GM20000 (cell line): ENCODE measurements at places on chromosomes 16 and 17.

DNA sequence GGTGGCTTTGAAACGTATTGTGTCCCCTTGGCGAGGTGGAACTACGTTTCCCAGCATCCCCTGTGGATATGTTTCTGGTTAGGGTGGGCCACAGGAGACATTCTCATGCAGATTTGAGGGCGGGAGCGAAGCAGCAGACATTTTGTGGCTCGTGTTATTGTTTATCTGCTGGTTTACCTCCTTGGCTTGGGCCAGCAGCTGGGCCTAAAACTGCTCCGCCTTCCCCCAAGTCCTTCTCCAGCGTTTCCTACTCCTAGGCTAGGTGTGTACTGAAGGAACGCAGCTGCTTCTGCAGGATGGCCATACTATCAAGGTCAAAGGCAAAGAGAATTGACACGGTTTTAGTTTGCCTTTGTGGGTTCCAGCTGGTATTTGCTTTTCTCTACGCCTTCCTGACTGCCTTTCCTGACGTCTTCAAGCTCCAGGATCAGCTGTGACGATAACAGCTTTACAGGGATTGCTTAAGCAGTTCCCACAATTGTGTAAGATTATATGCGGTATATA is 17.2 kb upstream of the WSB1 start:
- DNase-seq, result no peak

DNA sequence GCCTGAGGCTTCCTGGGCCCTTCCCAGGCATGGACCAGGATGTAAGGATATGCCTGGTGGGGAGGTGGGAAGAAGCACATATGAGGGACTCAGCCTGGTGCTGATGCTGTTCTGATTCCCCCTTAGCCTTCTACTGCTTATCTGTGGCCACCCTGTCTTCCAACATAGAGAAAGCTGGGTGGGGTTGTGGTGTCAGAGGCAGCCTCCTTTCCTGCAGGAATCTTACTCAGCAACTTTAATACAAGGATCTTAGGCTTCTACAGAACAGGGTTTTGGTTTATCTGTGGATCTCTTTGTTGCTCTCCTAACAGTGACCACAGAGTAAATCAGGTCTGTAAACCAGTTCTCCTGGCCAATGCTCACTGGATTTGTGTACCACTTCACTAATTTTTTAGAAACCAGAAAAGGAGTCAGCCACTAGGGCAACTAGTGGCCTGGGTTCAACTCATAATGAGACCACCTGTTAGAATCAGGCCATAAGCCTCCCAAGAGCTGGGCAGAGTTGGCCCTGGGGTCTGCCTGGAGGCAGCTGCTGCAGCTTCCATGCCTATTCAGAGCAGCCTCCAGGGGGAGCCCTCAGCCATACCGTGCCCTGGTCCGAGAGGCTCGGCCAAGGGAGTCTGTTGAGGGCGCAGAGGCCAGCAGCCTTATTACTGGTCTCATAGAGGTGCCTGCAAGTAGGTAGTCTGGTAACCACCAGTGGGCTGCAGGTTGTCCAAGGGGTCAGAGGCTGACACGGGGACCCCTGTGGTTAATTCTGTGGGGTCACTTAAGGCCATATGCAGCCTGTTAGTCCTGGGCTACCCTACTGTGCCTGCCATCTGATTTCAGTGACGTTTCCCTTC is 7.1 kb downstream of the HAS3 start:
- DNase-seq, result peak; percentile 81

- DNase-seq, result no peak
These were observed 139.1 kb upstream of the CHMP6 start for GRCh38 chr17:80852476-80853015.

- DNase-seq, result peak; percentile 84
These were observed 2.0 kb downstream of the HOXB8 start for GRCh38 chr17:48612854-48613691.

GRCh38 chr17:78885956-78886355 is 17.0 kb downstream of the CEP295NL start:
- no peak for DNase-seq

- DNase-seq, result no peak
These were observed 21.9 kb downstream of the CNGB1 start for GRCh38 chr16:57949013-57949412.

GRCh38 chr16:81437865-81438264 is 6.7 kb upstream of the CMIP start:
- no peak for DNase-seq

DNA sequence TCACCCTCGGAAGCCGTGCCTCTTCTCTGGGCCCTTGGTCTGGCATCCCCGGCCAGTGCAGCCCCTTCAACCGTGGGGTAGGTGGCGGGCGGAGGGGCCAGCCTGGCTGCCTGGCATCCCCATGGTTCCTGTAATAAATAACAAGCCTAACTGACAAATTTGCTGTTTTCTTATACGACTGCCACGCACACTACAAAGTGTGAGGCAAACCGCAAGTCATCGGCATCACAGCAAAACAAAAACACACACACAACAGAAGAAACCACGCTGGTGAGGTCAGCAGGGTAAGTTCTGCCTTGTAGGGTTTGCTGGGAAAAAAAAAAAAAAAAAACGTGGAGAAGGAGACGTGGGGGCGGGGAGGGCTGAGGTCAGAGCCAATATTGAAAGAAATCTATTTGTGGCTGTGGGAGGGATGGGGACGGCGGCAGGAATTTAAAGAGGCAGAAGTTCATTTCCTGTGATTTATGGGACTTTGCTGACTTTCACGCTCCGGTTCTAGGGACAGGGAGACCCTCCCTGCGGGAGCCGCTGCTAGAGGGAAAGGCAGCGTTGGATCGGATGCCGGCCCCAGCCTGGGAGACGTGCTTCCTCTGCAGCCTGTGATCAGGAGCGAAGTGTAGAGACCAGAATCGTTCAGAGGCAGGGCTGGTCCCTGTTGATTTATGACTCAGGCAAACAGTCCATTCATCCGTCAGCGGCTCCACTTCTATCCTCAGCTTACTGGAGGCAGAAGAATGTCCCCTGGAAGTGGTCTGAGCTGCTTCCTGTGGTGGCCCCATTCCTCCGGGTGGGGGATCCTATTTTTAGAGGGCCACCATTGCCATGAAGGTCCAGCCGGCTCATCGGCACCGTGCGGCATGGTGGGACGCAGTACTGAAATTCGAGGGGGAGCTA is 162.8 kb downstream of the FOXL1 start:
- no peak for DNase-seq

DNA sequence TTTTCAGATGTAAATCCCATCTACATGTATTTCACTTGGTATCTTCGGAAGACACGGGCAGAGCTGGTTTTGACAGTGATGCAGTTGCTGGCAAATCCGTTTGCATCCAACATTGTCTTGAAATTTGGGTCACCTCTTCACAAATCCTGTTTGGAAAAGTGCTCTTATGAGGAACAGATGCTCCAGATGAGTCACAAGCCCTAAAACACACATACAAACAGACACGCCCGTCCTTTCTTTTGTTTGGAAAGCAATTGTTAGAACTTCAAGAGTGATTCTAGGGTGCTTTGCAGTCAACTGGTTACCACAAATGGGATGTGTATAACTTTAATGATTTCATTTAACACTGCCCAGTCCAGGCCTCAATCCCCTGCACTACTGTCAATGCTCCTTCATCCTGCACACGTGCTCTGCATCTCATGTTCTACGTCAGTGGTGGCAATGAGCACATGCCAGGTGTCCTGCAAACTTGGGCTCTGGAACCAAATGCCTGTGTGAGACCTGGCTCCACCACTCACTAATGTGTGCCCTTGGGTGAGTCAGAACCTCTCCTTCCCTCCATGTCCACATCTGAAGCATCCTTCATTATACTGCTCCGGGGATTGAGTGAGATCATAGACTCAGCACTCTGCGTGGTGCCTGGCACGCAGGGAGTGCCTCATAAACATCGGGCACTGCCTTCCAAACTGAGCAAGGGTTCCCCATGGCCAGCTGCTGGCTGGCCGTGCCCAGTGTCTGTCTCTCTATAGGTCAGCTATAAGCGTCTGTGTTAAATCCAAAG is 19.3 kb upstream of the FOXF1 start:
- DNase-seq, result no peak

DNA sequence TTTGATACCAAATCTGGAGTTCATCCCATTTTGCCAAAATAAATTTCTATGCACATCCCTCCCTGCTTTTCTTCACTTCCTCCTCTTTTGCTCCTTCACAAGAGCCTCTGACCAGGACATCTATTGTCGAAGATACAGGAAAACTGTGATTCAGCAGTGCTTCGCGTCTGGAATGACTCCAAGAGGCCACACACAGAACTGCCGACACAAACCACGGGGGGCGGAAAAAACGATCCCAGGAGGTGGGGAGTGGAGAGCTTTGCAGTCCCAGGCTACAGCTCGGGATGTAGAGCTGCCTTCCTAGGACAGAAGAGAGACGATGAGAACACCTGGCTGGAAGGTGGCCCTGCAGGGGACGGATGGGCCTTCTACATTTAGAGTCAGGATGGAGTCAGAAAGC is 102.8 kb downstream of the XYLT1 start:
- no peak for DNase-seq

- no peak for DNase-seq
These were observed 5.8 kb upstream of the CHCT1 start for GRCh38 chr17:60416368-60416925.

- no peak for DNase-seq
These were observed 89.8 kb downstream of the C16orf95 start for GRCh38 chr16:87227296-87227951.
